AG04450 (cell line): ENCODE measurements at places on chromosomes 11 and 22.

DNA sequence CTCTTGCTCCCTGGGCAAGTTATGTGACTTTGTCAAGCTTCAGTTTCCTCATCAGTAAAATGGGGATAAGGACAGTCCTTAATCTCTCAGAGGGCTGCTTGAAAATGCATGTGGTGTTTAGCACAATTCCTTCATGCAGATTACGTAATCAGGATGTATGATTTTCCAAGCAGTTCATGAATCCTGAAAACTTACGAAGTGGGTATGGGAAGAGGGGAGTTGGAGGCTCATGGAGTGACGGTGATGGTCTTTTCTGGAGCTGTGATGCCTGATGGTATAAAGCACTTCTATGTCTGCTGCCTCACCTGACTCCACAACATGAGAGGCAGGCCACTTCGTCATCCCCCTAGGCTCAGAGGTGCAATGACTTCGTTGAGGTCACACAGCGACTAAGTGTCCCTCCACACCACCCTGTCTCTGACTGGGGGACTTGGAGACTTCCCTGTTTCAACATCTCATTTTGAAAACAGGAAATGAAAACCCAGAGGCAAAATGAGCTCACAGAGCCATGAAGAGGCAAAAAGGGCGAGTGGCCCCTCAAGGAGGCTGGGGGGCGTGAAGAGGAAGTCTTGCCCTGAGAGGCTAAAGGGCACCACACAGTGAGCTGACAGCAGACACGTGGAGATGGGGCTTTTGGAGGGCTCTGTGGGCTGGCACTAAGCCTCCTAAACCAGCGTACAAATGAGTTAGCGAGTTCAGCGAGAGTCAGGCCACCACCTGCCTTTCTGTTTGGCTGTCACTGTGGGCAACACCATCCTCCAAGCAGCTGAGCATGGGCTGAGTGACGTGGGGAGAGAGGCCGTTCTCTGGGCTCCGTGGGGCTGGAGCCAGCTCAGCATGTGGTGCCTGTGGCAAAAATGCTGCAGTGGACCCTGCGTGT lies 10.1 kb downstream of the MCM5 start:
- no peak for DNase-seq

- no peak for DNase-seq
Measured at GRCh38 chr22:44473166-44473565, 24.9 kb downstream of the RTL6 start.

- no peak for DNase-seq
Measured at GRCh38 chr22:30969532-30970355, 679 bp downstream of the TUG1 start.

DNA sequence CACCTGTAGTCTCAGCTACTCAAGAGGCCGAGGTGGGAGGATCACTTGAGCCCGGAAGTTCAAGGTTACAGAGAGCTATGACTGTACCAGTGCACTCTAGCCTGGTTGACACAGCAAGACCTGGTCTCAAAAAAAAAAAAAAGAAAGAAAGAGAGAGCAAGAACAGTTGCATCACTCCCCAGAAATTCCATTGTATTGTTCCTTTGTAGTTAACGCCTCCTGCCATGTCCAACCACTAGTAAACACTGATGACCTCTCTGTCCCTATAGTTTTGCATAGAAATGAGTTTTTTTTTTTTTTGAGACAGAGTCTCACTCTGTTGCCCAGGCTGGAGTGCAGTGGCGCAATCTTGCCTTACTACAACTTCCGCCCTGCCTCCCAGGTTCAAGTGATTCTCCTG lies 10.8 kb downstream of the PATL1 start:
- DNase-seq, result no peak

DNA sequence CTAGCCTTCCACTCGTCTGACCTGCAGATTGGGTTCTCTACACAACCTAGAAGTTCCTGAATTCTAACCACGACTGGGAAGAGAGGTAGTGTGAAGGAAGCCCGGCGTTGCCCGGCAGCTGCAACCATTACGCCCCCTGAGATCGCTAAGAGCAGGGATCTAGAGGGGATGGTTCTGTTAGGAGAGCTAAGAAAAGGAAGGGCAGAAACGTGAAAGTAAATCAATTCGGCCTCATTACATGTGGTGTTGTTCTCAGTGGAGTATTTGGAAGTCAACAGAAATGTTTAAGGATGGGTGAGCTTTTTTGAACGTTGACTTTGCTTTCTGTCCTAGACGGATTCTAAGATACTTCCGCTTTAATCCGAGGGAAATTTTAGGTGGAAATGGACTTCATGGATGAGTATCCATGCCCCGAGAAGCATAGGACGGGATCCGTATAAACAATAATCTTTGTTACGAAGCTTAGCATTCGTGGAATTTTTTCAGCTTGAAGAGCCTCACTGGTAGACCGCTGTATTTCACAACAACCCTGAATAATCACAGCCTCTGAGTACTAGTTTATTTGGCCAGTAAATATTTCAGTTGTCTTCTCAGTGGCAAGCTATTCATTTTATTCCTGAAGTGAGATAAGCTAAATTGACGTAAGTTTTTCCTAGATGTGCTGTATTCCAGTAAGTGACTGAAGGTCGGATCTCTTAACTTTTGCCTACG lies 629 bp downstream of the ATP5MG start:
- DNase-seq, result peak; percentile 74

GRCh38 chr22:29701155-29701999 lies 18.4 kb upstream of the CABP7 start:
- DNase-seq, result no peak

DNA sequence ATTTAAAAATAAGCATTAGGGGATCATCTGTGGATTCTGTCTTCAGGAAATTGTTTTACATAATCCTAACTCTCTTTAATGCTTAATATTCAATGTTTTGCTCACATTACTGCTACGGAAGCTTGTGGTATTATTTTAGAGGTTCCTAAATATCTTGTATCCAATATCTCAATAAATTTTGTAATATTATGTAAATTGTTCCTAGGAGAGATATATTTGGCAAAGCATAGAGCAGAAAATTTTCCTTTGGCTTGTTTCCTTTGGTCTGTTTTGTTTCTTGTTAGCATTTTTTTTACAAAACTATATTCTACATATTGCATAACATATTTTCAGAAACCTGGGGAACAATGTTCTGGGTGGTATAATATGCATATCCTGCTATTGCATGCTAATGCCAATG lies 144.8 kb downstream of the GRIA4 start:
- DNase-seq, result no peak

GRCh38 chr11:34208266-34209135 lies 103.1 kb downstream of the NAT10 start:
- no peak for DNase-seq

- DNase-seq, result no peak
Measured at GRCh38 chr11:45771193-45771565, 33.8 kb upstream of the SLC35C1 start.

GRCh38 chr22:19056951-19057401 lies 65.2 kb downstream of the DGCR2 start:
- no peak for DNase-seq

- no peak for DNase-seq
Measured at GRCh38 chr22:43179146-43179910, 7.6 kb downstream of the TTLL12 start.

DNA sequence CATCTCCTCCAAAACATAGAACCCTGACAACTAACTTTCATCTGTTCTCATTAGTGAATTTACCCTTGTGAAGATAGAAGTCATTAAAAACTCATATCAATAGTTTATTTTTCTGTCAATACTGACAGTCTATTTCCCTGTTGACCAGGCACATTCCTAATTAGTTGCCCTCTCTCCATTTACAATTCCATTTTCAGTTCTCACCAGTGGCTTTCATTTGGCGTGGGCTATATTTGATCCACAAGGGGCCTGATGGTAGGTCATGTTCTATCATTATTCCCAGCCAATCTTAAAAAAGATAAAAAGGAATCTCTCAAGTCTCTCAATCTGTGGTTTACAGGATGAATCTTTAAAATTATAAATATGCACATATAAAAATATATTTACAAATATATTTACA lies 3.9 kb upstream of the AKIP1 start:
- DNase-seq, result no peak

DNA sequence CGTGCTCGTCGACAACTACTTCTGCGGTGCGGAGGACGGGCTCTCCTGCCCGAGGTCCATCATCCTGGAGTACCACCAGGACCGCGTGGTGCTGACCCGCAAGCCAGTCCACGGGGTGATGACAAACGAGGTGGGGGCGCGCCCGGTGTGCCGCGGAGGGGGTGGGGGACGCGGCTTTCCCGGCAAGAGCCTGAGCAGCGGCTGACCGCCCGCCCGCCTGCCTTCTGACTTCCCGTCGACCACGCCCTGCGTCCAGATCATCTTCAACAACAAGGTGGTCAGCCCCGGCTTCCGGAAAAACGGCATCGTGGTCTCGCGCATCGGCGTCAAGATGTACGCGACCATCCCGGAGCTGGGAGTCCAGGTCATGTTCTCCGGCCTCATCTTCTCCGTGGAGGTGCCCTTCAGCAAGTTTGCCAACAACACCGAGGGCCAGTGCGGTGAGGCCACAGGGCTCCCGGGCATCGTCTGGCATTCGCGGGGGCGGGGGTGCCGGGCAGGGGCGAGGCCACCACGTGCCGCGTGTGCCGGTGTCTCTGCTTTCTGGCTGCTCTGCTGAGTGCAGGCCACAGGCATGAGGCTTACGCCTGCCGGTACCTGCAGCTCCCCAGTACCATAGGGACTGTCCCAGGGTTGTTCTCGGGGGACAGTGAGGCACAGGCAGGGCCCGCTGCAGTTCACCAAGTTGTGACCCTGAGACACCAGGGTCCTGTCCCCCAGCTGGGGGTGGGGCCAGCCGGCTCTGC lies 28.5 kb upstream of the MUC5B start:
- no peak for DNase-seq

DNA sequence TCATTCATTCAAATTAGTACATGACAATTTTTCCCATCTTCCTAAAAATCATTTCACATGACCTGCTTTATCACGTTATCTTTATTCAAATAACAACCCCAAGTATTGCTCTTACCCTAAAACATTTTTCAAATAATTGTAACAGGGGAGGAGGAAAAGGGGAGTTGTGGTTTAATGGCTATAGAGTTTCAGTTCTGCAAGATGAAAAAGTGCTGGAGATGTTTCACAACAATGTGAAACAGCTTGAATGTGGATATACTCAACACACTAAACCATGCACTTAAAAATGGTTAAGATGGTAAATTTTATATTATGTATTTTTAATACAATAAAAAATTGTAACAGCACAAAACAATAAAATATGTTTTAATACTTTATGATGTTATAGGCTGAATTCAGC lies 161.6 kb upstream of the GUCY1A2 start:
- DNase-seq, result no peak

DNA sequence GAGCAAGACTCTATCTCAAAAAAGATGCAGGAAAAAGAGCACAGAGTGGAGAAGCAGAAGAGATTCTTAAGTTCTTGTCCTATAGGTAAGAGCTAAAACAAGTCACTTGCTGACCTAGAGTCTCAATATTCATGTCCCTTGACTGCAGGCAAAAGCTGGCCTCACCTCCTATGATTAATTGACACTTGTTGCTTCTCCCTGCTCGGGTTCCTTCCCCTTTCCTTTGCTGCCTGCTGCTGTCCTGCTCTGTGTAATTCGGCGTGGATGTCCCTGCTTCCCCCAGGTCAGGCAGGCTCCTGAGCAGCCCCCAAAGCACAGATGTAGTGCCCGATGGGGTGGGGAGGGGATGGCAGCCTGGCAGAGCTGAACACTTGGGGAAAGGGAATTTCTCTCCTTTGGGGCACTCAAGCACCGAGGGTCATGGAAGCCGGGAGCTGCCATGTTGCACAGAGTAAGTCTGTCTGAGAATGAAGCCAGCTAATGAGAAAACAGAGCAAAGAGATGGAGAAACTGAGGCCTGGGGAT lies 60.8 kb upstream of the NUP50 start:
- DNase-seq, result no peak

DNA sequence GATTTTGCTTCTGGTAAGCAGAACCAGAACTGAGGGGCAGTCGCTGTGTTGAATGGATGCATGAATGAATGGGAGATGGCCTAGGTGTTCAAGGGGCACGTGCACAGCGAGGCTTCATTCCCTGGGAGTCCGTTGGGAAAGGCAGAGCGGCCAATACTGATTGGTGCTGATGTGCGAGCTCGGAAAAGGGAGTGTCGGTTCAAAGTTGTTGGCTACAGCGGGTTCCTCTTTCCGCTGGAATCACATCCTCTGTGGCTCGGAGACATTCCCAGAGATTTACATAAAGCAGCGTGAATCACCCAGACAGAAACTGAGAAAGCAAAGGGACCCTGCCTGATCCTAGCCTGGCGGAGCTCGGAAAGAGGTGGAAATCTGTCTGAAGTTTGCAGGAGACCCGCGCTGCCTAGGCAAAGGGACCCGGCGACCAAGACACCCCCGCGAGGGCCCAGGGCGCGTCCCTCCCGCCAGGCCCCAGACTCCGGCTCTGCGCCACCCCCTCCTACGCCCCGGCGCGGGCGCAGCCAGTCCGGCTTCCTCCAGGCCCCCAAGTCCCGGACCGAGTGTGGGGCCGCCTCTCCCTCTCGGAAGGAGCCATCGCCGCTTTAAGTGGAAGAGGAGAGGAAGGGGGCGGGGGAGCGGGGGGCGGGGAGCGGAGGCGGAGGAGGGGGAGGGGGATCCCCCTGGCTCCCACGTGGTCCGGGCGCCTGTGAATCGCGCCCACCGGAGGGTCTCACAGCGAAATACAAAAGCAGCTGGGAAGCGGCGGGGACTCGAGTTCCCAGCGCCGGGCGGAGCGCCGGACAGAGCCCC lies at the start of gene FJX1:
FJX1 (plus strand) TSS at position 774 of the 810 bp plus-strand sequence. CDS start 177 bp downstream, outside the sequence.
- peak; percentile 72 for DNase-seq

DNA sequence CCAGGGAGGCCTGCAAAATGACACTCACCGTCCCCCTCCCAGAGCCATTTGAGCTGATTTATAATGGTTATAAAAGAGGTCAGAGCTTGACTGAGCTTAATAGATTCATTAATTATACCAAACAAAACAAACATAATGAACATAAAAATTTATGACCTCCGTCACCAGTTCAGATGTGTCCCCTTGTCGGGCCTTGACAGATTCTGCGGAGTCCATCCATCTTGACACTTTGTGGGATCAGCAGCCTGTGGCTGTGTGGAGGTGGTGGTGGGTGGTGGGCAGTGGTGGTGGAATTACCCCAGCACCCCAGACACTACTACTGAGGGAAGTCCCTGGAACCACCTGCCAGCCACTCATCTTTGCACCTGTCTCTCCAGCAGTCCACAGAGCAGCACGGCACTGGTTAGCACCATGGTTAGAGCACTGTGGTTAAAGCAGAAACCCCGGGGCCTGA lies 83.5 kb downstream of the DSCAML1 start:
- DNase-seq, result no peak

DNA sequence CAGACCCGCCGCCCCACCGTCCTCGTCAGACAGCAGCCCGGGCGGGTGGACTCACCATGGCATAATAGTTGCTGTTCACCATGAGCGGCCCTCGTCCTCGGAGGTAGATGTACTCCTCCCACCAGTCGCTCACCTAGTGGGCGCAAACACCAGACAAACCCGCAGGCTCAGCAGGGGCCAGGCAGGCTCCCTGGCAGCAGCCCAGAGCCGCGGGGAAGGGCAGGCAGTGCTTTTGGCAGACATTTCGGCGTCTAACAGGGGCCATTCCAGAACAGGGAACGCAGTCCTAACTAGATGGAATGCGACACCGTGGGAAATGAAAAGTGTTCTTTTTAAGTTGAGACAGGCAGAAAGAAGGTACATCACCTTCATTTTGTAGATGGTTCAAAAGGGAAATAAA lies 44.9 kb downstream of the CPT1A start:
- DNase-seq, result no peak
